Stimulated activated CD4-positive, alpha-beta T cell treated with anti-CD3 and anti-CD28 coated beads, Interleukin-15, amount 100 ng/mL, for 1 hour (primary cell): ENCODE measurements at places on chromosomes 7 and 10.

DNA sequence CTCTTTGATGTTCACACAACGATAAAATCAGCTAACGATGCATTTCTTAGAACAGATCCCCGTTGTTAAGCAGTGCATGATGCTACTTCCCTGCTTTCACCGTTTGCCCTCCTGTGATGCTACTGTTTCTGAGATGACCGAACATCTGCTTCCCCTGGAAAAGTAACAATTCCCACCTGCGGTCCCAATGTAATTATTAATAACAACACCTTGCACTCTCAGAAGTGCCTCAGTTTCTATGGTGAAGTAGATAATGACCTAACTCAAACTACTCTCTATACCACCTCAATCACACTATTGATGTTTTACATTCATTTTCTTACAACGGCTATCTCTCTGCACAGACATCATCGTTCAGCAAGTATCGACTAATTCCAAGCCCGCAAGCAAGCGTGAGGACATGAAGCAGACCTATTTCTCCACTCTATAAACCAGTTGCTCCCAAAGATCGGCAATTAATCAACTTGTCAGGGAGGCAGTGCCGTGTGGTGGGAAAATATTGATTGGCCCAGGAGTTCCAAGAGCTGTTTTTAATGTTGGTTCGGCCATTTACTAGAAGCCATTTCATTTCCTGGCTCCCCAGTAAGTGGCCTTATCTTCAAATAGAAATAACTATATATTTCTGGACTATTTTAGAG, 42.7 kb downstream of the FAM107B start:
- DNase-seq, result no peak

GRCh38 chr10:74233281-74233680, 82.3 kb downstream of the ADK start:
- no peak for DNase-seq

GRCh38 chr7:137682596-137682995, 164.2 kb downstream of the DGKI start:
- no peak for DNase-seq

DNA sequence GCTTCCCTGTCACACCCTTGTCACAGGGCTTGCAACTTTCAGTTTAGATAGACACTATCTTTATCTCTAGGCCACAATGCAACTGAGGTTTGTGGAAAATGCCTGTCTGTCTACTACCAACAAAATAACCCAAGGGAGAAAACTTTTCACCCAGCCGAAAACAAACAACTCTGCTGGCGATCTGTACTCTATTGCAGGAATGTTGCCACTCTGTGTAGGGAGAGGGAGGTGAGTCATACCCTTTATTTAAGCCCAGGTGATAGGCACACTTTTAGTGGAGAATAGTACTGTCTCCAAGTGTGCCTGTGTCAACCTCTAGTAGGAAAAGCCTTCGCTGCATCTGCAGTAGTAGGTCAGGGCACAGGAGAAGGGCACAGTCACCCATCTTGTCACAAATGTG, 108.3 kb downstream of the SLC25A40 start:
- no peak for DNase-seq

GRCh38 chr7:128264477-128264876, 23.4 kb downstream of the LEP start:
- no peak for DNase-seq

DNA sequence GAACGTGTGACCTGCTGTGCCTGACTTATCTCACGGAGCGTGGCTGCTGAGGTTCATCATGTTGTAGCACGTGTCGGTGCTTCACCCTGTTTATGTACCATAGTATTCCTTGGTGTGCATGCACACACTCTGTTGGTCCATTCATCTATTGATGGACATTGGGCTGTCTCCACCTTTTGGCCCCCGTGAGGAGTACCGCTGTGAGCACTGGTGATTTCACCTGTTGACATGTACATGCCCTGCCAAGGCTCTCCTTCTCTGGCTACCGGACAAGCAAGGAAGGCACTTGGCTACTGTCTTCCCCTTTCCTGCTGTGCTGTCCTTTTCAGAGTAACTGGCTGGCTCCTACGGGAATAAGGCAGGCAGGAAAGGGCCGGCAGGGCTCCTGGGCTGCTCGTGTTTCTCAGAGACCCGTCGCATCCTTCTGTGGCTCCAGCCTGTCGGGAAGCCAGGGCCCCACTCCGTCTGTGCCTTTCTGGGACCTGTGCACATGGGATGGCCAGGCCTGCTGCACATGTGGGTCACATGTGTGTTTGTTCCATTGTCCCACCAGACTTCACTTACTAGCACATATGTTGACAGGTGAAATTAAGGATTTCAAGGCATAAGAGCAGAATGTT, 17.8 kb upstream of the TBRG4 start:
- no peak for DNase-seq

- no peak for DNase-seq
These were observed 54.0 kb upstream of the GLCCI1 start for GRCh38 chr7:7914547-7914946.

- DNase-seq, result no peak
These were observed 101.4 kb downstream of the MTPAP start for GRCh38 chr10:30247704-30248103.

GRCh38 chr10:101818872-101819633, 809 bp upstream of the OGA start:
- DNase-seq, result no peak

DNA sequence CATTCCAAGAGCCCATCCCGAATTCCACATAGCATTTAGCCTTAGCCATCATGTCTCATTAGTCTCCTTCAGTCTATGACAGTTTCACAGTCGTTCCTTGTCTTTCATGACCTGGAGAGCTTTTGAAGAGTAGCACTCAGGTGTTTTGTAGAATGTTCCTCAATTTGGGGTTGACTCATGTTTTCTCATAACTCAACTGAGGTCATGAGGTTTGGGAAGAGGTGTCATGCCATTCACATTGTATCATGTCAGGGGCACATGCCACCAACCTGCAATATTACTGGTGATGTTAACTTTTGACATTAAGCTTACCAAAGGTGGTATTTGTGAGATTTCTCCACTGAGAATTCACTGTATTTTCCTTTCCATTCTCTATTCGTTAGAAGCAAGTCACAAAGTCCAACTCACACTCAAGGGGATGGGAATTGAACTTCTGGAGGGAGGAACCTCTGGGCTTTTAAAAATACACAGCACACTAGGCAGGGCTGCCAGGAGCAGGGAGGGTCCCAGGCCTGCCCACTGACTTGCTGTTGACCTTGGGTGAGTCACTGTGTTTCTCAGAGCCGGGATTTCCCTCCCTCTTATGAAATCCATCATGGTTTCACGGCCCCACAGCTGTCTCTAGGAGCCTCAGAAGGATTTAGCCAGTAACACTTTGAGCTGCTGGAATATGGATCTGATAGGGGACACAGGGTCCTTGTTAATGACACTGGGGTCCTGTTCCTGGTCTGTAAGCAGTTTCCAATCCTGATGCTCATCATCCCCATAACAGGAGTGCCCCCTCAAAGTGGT, 74.4 kb upstream of the TCF7L2 start:
- DNase-seq, result no peak

GRCh38 chr10:36489611-36490228, 635.7 kb upstream of the ANKRD30A start:
- DNase-seq, result no peak

DNA sequence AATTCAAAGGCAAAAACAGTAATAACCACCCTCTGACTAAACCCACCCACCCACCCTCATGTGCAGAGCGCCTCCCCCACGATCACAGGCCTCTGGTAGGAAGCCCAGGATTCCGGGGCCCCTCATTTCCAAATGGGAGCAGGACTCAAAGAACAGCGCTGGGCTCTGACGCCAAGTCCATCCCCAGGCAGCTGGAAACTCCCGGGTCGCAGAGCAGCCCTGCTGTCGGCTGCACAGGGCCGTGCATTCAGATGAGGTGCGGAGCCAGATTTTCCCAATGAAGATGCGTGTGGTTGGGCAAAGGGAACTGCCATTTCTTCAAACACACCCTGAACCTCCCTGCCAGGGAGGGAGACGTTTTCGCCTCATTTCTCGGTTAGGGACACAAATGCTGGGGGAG, 152.3 kb downstream of the MAD1L1 start:
- no peak for DNase-seq

GRCh38 chr7:129144834-129145668, 544 bp downstream of the TSPAN33 start:
- no peak for DNase-seq

DNA sequence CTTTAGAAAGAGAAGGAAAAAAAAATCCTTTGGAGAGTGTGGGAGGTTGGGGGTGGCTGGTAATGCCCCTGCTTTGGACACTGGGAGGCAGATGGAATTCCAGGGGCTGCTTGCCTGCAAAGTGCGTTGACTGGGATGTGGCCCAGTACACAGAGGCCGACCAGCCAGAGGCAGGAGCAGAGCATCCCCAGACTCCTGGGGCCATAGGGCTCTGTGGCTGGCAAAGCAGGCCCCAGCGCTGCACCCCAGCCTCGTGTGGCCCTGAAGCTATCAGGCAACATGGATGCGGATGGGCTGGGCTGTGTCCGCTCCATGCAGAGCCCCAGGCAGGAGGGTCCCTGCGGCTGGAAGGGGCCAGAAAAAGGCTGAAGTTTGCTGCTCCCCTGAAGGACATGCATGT, 361.6 kb upstream of the FZD8 start:
- no peak for DNase-seq

- DNase-seq, result no peak
These were observed 351.2 kb downstream of the DNAJB6 start for GRCh38 chr7:157687845-157688532.

DNA sequence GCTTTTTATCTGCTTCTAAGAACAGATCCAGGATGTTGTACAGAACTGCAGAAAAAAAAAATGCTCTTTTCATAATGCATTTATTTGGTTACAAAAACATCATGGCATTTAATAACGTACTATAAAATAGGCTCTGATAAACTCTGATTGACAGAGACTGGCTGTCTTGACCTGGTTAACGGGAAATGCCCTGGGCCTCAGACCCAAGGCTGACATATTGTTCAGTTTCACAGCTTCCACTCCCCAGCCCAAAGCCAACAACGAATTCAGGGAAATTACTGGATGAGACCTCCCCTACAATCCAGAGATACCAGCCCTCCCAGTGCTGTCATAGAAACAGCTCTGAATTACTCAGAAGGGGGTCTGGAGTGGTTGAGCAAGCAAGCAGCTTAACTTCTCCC, 260.1 kb downstream of the CREB5 start:
- DNase-seq, result no peak

GRCh38 chr7:12851841-12852240, 164.4 kb downstream of the ARL4A start:
- DNase-seq, result no peak
